ENCODE measurements at places on chromosomes 13 and 19.

DNA sequence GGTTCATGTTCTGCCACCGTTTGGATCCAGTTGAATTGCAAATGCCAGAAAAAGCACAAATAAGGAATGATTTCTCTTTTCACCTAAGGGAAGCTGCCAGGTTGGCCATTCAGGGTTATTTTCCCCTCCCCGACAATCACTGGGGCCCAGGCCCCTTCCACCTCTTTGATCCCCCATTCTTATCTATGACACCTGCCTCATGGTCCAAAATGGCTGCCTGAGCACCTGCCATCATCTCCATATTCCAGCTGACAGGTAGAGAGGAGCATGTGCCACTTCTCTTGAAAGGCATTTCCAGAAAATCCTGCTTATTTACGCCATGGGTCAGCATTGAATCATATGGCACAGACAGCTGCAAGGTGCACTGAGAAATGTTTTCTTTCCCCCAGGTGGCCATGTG is 15.7 kb downstream of the PTPRS start:
- DNase-seq, result no peak

DNA sequence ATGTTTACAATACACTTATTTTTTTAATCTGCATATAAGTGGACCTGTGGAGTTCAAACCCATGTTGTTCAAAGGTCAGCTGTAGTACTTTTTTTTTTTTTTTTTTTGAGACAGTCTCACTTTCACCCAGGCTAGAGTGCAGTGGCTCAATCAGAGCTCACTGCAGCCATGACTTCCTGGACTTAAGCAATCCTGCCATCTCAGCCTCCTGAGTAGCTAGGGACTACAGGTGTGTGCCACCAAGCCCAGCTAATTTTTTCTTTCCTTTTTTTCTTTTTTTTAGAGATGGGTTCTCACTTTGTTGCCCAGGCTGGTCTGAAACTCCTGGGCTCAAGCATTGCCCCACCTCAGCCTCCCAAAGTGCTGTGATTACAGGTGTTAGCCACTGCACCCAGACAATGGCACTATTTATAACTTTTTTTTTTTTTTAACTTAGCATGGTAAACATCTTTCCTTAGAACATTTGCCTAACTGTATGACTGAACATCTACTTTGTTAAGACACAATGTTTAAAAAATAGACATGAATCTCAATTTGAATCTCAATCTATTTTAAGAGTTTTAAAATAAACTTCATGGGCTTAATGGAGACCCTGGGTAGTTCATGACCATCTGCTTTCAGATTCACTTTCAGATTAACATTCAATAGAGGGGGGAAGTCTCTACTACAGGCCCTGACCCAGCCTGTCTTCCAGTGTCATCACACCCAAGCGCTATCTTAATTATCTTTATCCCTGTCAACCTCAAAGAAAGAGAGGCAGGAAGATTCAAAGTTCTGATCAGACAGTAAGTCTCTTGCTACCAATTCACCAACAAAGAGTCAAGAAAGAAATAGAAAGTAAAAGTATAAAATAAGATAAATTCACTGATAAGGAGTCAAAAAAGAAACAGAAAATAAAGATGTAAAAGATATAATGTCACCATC is 97.7 kb upstream of the DOCK9 start:
- no peak for DNase-seq

DNA sequence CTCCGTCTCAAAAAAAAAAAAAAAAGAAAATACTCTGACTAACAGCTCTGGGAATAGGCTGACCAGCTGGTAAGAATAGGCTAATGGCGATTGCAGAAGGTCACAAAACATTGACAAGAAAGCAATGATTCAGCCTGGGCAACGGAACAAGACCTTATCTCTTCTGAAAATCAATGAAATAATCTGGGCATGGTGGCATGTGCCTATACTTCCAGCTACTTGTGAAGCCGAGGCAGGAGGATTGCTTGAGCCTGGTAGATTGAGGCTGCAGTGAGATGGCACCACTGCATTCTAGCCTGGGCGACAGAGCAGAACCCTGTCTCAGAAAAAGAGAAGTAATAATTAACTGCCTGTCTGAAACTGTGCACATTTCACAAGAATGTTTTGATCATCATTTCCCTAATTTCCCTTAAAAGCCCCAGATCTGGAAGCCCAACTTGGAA is 18.8 kb upstream of the MTRF1 start:
- DNase-seq, result no peak

DNA sequence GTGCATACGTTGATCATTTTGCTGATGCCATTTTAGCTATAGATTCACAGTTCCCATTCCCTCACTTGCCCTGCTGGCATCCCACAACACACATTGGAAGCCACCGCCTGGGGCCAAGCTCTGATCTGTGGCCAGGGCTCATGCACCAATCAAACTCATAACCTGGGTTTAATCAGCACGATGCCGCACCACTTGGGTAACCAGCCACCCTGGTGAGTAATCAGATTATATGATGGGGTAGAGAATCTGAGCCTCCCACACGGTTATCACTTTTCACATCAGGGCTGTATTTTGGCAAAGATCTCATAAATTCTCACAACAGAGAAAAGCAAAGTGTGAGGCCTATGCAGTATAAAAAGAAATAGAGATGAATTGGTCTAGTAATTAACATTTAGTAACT is 66.0 kb upstream of the TNFRSF19 start:
- DNase-seq, result no peak

Data from fibroblast of the aortic adventitia (primary cell).